ENCODE measurements at places on chromosomes 2 and 18. TPM values are rescaled to one million over a fixed set of nuclear protein-coding genes. Genes with fewer than 3 reads are reported as not detected.

The SULT1C4 gene
- total RNA-seq: 0.53 TPM

The FBLN7 gene
- total RNA-seq: not detected

The RNF152 gene
- total RNA-seq: 4.3 TPM

The LANCL1 gene
- total RNA-seq: 52.8 TPM

The SKOR2 gene
- not detected for total RNA-seq

The RNF125 gene
- 1.1 TPM for total RNA-seq

Data from myometrial cell (primary cell).